Stimulated activated memory B cell treated with anti-CD40 and anti-IgM and Interleukin-4, amounts not matched to agents 10 μg/mL and 1 μg/mL and 100 μg/mL, for 72 hours (primary cell): ENCODE measurements at places on chromosomes 16 and 17.

- peaks cover 6% of the 10 kb centered on the region for H3K4me1 ChIP-seq
- no peak overlapping the region for H3K4me3 ChIP-seq
- H3K36me3 ChIP-seq, result peaks cover 24% of the 10 kb centered on the region
- H3K27ac ChIP-seq, result no peak overlapping the region
Observed at GRCh38 chr16:8708536-8708935, 34.1 kb downstream of the ABAT start.

GRCh38 chr17:76934561-76935320, 66.5 kb downstream of the MGAT5B start:
- H3K27me3 ChIP-seq, result peaks cover 59% of the 10 kb centered on the region
- ATAC-seq, result no peak
- no peak overlapping the region for H3K27ac ChIP-seq
- no peaks in the 10 kb centered on the region for H3K4me1 ChIP-seq

DNA sequence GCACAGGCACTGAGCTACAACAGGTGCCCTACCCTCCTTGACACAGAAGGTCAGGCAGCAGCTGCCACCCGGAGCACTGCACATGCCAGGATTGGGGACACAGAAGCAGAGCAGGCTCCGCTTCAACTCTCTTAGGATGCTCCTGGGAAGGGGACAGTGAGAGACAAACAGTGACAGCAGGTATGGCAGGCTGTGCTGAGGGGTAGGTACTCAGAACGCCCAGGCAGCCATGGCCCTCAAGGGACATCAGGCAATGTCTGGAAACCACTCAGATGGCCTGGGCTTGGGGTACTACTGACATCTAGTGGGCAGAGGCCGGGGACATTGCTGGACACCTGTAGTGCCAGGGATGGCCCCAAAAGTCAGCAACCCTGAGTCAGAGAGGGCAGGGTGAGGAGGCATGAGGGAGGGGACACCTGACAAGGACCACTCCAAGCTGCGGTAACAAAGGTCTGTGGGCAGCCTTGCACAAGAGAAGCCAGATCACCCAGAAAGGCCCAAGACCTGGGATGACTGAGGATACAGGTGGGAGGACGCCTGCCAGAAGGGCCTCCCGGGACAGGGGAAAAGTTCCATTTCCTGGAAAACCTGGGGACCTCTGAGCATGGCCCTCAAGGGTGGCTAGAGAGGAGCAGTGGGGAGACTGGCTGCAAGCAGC, 21.2 kb downstream of the PEMT start:
- H3K4me1 ChIP-seq, result peaks cover 18% of the 10 kb centered on the region
- peaks cover 11% of the 10 kb centered on the region for H3K36me3 ChIP-seq
- no peaks in the 10 kb centered on the region for H3K27me3 ChIP-seq
- no peak overlapping the region for H3K27ac ChIP-seq

- H3K4me1 ChIP-seq, result peaks cover 6% of the 10 kb centered on the region
- H3K27me3 ChIP-seq, result peaks cover 12% of the 10 kb centered on the region
- no peak overlapping the region for H3K27ac ChIP-seq
Observed at GRCh38 chr16:68790130-68790761, 53.1 kb upstream of the TANGO6 start.

DNA sequence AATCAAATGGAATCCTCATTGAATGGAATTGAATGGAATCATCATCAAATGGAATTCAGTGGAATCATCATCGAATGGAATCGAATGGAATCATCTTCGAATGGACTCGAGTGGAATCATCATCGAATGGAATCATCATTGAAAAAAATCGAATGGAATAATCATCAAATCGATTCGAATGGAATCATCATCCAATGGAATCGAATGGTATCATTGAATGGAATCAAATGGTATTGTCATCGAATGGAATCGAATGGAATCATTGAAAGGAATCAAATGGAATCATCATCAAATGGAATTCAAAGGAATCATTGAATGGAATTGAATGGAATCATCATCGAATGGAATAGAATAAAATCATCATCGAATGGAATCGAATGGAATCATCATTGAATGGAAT, 619.3 kb downstream of the TP53TG3F start:
- no peak for ATAC-seq
- no peaks in the 10 kb centered on the region for H3K27me3 ChIP-seq
- no peaks in the 10 kb centered on the region for H3K4me1 ChIP-seq
- H3K4me3 ChIP-seq, result no peak overlapping the region

DNA sequence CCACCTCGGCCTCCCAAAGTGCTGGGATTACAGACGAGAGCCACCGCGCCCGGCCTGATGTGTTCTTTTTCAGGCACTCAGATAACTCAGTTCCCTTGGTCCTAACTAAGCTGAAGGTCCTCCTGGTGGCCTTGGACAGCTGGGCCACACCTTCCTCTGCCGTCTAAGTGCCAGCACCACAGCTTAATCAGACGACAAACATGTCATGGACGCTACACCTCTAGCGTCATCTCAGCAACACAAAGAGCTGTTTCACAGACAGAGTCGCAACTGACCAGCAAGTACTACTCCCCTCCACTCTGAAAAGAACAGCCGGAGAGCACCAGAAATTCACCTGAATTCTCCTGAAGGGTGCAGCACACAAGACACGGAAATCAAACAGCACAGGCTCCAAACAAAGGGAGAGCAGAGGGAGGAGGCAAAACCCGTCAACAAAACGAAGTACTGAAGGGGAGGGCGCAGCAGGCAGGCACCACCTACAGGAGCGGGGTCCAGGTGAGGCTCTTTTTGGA, 4.4 kb downstream of the TRAP1 start:
- H3K27ac ChIP-seq, result no peak overlapping the region
- no peaks in the 10 kb centered on the region for H3K27me3 ChIP-seq
- no peak overlapping the region for H3K4me3 ChIP-seq
- no peak for ATAC-seq
